Tibial artery (tissue), 4 donors: ENCODE measurements at places on chromosomes 4 and X.
A peak's percentile ranks its signal among the peaks of the same experiment; 100 is the strongest.

DNA sequence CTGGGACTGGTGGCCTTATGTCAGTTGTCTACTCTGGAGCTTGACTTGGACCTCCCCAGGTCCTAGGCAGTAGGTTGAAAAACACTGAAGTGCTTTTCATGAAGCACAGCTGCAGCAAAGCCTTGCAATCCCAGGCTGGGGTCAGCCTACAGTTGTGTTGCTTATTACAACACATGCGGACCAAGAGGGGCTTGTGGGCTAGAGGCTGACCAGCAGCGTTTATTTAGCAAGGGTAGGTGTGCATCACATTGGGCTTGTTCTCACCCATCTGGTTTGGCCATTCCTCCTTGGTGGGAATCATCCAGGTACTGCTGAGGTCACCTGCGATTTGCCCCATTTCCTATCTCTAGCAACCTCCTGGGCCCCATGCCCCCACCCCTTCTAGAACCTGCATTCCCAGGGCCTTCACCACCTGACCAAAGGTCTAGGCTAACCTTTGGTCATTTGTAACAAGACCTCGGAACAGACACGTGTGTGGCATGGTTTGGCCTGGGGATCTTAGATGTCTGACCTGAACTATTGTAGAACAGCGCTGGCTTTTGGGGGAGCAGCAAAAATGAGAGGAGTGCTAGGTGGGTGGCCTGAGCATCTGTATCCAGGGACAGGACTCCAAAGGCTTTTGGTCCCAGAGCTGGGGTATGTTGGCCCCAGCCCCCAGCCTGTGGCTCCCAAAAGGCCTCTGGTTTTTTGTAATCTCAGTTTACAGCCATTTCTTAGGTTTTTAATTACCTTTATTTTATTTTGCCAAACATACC, 3.0 kb downstream of the RPL10 start:
- no peak for DNase-seq

DNA sequence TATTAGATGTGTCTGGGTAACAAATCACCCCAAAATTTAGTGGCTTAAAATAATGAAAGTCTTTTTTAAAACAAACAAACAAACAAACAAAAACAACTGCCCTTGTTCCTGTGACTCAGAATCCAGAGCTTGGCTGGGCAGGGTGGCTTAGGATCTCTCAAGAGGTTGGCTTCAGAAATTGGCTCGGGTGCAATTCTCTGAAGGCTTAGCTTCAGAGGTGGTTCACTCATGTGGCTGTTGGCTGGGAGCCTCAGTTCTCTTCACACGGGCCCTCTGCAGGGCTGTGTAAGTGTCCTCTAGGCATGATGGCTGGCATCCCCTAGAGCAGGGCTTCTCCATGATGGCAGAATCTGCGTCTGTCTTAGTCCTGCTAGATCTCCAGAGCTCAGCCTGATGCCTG, 179.9 kb upstream of the BCOR start:
- DNase-seq = no peak

DNA sequence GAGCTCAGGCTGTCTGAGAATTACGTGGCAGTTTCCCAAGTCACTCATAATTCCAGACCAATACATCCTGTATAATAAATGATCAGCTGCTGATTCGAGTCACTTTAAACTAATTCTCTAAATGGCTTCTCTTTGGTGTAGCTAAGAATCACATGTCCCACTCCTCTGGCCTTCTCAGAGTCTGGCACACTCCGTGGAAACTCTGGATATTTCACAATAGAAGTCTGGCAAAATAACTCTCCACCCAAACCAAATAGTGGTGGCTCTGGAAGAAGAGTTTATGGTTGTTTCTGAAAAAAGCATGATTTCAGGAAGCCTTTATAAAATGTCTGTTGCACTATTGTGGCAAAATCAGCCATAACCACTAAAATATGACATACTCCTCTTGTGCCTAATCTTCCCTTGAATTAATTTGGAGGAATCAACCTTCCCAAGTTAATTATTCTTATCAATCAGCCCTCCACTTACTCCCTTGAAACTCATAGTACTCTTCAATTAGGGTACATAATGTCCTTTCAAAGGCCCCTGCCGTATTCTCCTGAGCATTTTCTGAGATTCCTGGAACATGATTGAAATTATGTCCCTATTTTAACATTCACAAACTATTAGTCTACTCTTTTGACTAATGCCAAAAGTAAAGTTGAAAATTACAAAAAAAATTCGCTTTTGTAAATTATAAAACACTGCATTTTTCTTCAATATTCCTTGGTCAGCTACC, 991.6 kb downstream of the FAT4 start:
- peak; percentile 66 for DNase-seq

GRCh38 chr4:141026900-141027299, 106.4 kb downstream of the RNF150 start:
- no peak for DNase-seq

DNA sequence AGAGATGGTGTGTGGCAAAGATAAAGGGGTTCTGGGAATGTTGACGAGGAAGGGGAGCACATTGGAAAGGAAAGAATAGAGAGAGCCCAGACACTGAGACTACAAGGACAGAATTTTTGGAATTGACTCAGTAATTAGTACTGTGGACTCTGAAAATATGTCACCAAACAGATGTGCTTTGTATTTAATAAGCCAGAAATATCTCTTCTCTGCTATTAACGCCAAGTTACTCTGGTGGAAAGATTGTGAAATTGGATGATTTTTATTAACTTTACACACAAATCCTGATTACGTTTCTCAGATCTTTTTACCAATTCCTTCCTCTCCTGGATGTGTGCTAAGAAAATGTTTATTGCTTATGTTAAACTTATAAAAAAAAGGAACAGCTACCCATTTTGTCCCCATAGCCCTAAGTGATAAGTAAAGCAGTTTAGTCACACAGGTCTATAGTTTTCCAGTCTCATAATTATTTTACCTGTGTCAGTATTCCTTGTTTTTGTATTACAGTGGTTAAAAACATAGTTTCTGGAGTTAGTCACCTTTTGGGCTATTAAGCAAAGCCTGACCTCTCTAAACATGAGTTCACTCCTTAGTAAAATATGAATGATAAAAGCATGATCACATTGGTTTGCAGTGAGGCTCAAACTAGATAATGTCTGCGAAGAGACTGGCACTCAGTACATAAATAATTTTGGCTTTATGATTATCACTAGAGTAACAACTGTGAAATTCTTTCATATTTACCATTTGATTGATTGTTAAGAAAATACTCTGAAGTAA, 1068.3 kb downstream of the STIM2 start:
- no peak for DNase-seq

DNA sequence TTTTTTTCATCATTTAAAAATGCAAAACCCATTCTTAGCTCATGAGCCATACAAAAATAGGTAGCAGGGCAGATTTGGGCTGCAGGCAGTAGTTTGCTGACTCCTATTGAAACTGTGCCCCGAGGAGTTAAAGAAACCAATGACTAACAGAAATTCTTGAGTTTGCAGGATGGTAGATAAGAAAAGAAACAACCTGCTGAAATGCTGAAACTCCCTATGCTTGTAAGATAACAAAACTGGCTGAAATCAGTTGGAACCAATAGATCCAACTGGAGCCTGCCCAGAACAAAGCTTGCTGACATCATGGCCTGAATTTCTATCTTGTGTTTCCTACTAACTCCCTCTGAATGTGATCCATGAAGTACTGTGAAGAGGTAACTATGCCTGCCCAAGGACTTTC, 68.6 kb downstream of the ANOS1 start:
- DNase-seq = no peak

DNA sequence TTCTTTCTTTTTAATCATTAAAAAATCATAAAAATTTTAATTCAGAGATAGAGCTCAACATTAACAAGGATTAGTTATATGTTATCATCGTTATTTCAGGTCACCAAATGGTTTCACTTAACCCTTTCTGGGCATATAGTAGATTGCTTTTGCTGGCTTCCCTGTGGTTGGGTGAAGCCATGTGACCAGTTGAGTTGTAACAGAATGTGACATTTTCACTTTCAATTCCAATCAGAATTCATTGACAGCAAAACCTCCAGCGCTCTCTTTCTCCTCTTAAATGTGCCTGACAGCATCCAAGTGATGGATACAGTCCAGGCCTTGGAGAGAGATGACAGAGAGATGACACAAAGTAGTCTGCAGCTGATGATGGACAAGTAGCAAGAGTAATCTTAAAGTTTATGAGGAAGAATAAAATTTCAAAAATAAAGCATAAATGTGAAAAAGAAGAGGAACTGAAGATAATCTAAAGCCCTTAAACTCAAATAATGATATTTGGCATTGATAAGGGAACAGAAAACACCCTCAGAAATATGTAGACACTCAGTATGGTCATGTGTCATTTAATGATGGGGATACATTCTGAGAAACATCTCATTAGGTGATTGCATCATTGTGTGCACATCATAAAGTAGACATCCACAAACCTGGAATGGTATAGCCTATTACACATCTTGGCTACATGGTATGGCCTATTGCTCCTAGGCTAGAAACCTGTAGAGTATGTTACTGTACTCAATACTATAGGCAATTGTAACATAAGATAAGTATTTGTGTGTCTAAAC, 92.3 kb upstream of the QRFPR start:
- no peak for DNase-seq

- no peak for DNase-seq
Observed at GRCh38 chr4:123606336-123606735, 209.7 kb downstream of the SPRY1 start.

- no peak for DNase-seq
Observed at GRCh38 chr4:87144356-87144755, 76.1 kb downstream of the KLHL8 start.

GRCh38 chr4:45482346-45482745, 641.5 kb downstream of the GABRG1 start:
- no peak for DNase-seq

- no peak for DNase-seq
Observed at GRCh38 chr4:63492515-63492914, 916.7 kb downstream of the TECRL start.

- DNase-seq = no peak
Observed at GRCh38 chrX:11913001-11913400, 155.0 kb downstream of the MSL3 start.
